ENCODE measurements at places on chromosomes 5 and 9. TPM values are rescaled to one million over a fixed set of nuclear protein-coding genes. Genes with fewer than 3 reads are reported as not detected.

DNA sequence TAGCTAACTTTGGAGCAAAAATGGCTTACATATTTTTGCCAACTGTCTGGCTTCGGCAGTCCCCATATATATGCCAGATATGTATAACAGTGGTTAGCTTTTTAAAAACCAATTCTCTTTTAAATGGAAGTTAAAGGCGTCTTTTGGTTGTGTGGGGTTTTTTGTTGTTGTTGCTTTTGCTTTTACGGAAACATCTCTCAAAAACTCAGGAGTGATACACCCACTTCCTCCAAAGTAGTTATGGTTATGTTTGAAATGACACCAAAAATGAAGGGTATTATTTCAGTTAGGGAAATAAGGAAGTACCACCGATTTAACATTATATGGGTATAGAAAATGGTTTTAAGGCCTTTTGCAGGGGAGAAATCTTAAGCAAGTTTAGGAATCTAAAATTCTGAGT lies 2.3 kb downstream of the CNOT8 start:
- peaks cover 12% of the 10 kb centered on the region for H3K36me3 ChIP-seq
- H3K27ac ChIP-seq, result peak overlapping the region; percentile 94
- DNase-seq, result no peak
- peaks cover 44% of the 10 kb centered on the region for H3K4me1 ChIP-seq

PCDHA5 gene
- total RNA-seq, result not detected

GRCh38 chr5:44538797-44539601 lies 149.8 kb upstream of the FGF10 start:
- H3K36me3 ChIP-seq, result no peaks in the 10 kb centered on the region
- H3K27me3 ChIP-seq, result no peaks in the 10 kb centered on the region
- no peaks in the 10 kb centered on the region for H3K4me1 ChIP-seq
- no peak overlapping the region for H3K4me3 ChIP-seq
- no peak overlapping the region for H3K27ac ChIP-seq

DNAJA1 gene
- 79.8 TPM for total RNA-seq

GRCh38 chr5:32098890-32099310 lies 75.2 kb downstream of the GOLPH3 start:
- no peaks in the 10 kb centered on the region for H3K27me3 ChIP-seq
- no peaks in the 10 kb centered on the region for H3K4me1 ChIP-seq
- no peak overlapping the region for H3K27ac ChIP-seq

GRCh38 chr9:96156171-96156974 lies 145.6 kb downstream of the HSD17B3 start:
- no peaks in the 10 kb centered on the region for H3K27me3 ChIP-seq
- no peaks in the 10 kb centered on the region for H3K36me3 ChIP-seq
- no peak for DNase-seq
- H3K4me1 ChIP-seq, result no peaks in the 10 kb centered on the region

GRCh38 chr5:101473483-101473882 lies 570.4 kb upstream of the ST8SIA4 start:
- no peak overlapping the region for H3K27ac ChIP-seq
- H3K4me1 ChIP-seq, result no peaks in the 10 kb centered on the region
- no peaks in the 10 kb centered on the region for H3K27me3 ChIP-seq
- DNase-seq, result no peak

DNA sequence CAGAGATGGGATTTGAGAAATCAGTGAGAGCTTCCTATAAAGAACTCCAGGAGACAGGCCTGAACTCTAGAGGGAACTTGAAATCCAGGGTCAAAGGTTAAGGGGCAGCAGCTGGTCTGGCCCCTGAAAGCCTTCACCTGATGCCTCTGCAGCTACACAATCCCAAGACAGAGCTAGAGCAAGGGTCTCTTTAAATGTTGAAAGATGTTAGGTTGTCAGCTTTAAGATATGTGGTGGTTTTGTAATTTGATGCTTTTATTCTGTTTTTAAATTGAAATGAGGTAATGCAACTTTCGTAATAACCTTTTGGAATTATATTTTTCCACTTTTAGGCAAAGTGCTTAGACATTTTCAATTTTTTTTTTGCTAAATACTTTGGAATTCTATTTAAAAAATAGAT lies 2.4 kb downstream of the SOWAHA start:
- H3K4me3 ChIP-seq, result no peak overlapping the region
- no peaks in the 10 kb centered on the region for H3K36me3 ChIP-seq
- H3K27ac ChIP-seq, result no peak overlapping the region

ARL14EPL gene
- total RNA-seq, result not detected

DNA sequence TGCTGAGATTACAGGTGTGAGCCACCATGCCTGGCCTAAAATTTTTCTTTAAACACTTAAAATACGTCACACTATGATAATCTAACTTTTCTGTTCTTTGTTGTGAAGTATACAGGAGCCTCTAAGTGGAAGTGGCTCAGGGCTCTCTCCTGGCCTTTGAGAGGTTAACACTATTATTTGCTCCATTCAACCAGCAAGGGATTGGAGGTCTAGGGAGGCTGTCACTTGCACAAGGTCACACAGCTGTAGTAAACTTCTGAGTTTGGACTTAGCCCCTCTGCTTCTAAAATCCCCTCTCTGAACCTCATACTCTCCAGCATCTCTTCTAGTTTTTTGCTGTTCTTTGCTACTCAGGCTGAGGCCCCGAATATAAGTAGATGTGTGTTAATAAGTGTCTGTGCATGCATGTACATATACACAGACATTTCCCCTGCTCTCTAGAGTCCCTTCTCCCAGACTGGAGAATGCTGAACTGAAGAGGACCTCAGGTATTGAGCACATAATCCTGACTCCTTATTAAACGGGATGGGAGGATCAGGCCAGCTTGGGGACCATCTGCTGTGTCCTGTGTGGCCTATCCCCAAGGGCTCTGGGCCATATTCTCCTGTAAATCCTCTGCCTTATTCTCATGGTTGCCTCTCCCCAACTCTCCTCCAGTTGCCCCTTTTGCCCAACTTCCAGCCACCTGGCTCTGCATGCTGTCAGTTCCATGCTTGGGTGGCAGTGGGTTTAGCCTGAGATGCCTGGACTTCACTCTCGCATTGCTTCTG lies 87.0 kb upstream of the SPRY4 start:
- no peak overlapping the region for H3K4me3 ChIP-seq
- no peaks in the 10 kb centered on the region for H3K4me1 ChIP-seq

PCDHAC2 gene
- total RNA-seq, result not detected
